ENCODE measurements at places on chromosomes 1 and 21.

DNA sequence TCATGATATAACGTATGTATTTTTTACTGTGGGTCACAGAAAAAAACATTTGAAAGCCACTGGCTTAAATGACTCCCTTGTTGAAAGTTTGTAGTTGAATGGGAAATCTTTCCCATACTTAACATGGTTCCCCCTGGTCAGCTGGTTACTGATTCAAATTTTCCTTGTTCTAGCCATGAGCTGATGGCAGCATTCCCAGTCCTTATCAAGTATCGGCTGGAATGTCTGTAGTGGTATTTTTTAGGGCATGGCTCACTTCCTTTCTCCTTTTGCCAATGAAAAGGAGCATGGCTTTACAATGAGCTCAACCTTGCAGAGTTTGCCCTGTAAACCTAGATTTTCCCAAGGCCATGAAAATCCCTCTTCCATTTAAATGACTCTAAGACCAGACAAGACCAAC lies 55.7 kb downstream of the GIPC2 start:
- no peak for DNase-seq

DNA sequence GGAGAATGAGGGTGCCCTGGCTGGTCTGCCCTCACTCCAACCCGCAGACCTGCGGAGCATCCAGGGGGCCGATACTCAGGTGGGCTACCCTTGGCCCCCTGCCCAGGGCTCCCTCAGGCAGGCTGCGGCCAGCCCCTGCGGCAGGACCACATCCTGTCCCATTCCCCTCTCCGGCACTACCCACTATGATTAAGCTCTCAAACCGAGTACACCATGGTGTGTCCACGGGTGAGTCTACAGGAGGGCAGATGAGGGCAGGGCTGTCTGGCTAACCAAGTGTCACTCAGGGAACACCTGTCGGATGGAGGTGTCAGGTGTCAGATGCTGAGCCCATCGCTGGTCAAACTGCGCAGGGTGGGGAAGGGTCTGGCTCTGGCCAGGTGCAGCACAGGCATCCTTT lies 47.2 kb downstream of the SLC66A1 start:
- DNase-seq = no peak

- no peak for DNase-seq
These were observed 7.1 kb downstream of the PADI1 start for GRCh38 chr1:17212009-17212408.

DNA sequence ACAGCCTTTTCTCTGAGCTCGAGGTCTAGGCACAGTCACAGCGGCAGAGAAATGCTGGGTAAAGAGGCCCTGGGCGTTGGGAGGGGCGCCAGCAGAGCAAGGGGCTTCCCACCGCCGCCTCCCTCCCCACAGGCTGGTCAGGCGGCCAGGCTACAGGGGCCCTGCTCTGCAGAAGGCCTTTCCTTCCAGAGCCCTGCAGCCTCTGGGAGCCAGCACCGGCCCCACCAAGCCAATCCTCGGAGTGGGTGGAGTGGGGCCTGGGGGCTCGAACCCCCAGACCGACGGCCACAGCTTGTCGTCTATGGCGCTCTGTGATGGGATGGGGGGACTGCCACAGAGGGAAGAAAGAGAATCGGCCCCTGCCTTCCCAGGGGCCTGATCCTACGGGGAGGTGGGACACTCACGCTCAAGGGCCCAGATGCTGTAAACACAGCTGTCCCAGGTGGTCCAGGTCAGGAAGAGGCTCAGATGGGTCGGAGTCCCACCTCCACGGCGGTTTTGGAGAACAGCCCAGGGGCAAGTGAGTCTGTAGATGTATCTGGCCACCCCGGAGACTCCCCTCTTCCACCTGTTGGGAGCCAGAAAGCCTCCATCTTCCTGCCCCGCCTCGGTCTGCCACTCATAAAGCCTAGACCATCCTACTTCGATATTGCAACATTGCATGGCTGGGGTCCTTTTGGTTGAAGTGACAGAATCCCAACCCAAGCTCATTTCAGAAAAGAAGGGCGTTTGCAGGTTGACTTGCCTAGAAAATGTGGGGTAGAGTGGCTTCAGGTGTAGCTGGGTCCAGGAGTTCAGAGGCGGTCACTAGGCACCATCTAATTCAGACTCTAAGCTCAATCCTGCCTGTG lies 95.6 kb downstream of the SIK1 start:
- DNase-seq = no peak

GRCh38 chr1:78275456-78275855 lies 215.3 kb upstream of the PTGFR start:
- no peak for DNase-seq

GRCh38 chr1:213094446-213094845 lies 43.4 kb downstream of the RPS6KC1 start:
- no peak for DNase-seq

DNA sequence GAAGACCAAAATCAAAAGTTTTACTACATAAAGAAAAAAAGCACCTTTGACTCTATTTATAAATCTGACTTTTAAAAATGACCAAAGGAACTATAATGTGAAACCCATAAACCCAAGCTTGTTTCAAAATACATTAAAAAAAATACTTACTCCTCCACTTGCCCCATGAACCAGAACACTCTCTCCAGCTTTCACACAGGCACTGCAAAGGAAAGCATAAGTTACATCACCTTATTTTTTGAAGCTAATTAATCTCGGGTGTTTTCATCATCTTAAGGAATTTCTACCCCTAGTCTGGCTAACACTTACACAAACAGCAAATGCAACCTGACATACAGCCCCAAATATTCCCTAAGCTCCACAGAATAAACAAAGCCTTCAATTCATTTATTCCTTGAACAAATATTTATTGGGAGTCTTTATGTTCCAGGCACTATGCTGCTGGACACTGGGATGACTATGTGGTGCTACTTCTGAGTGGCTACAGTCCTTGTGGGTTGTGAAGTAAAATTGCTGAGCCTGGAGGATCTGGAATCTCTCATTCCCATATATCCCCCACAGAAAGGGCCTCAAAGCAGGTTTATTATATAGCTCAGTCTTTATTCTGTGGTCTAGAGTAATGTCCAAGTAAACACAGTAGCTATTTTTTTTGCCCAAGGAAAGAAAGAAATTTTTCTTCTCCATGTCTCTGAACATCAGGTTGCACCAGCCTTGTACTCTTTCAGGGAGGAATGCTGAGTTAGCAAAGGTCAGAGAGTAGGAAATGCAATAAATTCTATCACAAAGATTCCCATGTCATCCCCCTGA lies 18.2 kb downstream of the CRYZ start:
- DNase-seq = no peak

DNA sequence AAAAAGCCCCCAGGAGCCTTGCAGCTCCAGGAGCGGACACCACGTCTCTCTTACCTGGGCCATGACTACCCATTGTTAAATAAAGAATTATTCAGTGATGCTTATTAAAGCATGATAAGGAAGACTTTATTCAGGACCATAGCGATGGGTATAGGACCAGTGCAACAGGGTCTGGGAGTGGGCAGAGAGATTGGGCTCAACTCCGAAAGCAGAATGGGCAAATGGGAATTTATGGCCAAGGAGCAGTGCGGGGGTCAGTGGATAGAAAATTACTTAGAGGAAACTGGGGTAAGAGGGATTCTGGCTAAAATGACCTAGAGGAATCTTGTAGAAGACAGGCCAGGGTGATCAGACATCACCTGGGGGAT lies 580 bp upstream of the ATP5PO start:
- no peak for DNase-seq

DNA sequence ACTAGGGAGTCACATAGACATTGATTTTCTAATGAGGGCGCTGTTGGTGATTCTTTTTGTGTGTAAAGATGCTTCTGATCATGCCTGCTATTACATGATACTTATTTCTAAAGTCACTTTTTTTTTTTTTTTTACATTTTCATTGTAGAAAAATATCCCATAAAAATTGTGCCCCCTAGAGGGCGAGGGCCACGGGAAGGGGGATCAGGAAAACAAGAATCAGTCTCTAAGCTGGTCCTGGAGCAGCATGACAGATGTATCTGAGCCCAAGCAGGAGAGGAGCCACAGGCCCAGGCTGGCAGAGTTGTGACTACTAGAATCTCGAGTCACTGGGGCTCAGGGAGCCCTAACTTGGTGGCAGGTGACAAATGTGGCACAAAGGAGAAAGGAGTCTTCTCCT lies 28.1 kb downstream of the ZSCAN20 start:
- no peak for DNase-seq

GRCh38 chr1:56409112-56409691 lies 170.2 kb downstream of the PLPP3 start:
- no peak for DNase-seq

DNA sequence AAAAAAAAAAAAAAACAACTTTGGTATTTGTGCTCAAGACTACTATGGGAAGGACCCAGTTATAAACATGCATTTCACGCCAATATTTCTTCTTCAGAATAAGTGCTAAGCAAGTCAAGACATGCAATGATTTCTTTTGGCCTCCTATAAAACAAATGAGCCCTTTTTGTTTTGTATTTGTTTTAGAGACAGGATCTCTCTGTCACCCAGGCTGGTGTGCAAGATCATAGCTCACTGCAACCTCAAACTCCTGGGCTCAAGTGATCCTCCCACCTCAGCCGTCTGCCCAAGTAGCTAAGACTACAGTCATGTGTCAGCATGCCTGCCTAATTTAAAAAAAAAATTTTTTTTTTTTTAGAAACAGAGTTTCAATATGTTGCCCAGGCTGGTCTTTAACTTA lies 348.7 kb downstream of the PCP4 start:
- DNase-seq = no peak

DNA sequence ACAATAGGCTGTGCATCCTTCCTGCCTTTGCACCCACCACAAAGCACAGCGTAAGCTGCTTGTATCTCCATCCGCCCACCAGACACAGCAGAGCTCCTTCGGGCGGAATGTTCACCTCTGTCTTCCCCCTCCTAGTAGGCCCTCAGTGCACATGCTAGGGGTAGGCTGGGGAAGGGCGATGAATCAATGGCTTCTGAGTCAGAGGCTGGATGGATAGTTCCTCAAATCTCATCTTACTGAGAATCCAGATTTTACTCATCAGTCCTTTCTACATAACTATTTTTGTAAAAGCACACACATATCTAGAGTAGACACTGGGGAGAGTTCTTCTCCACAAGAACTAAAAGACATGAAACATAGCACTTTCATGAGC lies 73.8 kb downstream of the BCAR3 start:
- DNase-seq = peak; percentile 53

GRCh38 chr1:32757213-32757895 lies 54.8 kb upstream of the SYNC start:
- DNase-seq = no peak

DNA sequence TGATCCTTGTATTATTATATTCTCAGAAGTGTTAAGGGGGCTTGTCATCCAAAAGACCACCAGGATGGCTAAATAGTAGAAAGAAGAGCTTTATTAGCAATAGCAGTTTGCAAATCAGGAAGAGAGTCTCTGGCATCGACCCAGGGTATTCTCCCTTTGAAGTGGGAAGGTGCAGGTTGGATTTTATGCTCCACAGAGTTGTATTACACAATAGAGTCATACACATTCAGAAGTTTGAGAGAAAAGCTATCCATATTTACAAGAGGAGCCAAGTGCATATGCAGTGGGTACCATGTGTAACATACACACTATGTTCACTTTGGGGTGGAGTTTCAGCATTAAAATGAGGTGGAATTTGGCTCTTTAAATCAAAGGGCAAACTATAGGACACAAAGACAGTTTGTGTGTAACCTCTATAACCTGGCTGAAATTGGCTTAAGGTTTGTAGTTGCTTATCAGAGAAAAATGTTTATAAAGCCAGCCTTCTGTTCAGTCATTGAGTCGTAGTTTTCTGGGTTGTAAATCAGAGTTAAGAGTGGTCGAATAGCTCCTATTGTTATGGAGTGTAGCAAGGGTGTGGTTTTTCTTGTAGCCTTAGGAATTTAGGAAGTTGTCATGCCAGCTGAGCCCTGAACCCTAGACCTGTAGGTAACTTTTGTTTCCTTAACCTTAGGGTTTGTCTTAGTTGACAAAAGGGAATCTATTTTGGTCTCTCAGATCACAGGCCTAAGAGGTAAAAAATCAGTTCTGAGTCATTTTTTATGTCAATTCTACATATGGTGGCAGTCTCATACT lies 125.3 kb downstream of the DNM3 start:
- DNase-seq = no peak

All from activated naive CD8-positive, alpha-beta T cell treated with anti-CD3 and anti-CD28 coated beads, Interleukin-2, amount 50 U/mL, for 24 hours (primary cell).